ENCODE measurements at places on chromosomes 3 and 15.

GRCh38 chr3:137259701-137260100, 301.9 kb downstream of the IL20RB start:
- DNase-seq, result no peak

- no peak for DNase-seq
These were observed 55.0 kb downstream of the GLB1 start for GRCh38 chr3:33041909-33042308.

- no peak for DNase-seq
These were observed 4.6 kb upstream of the AMOTL2 start for GRCh38 chr3:134378818-134379217.

- DNase-seq, result no peak
These were observed 22.1 kb upstream of the MGLL start for GRCh38 chr3:127844326-127844942.

GRCh38 chr3:134394380-134394779, 20.1 kb upstream of the AMOTL2 start:
- DNase-seq, result no peak

GRCh38 chr3:63909431-63909830, 2.8 kb downstream of the SCAANT1 start:
- no peak for DNase-seq

DNA sequence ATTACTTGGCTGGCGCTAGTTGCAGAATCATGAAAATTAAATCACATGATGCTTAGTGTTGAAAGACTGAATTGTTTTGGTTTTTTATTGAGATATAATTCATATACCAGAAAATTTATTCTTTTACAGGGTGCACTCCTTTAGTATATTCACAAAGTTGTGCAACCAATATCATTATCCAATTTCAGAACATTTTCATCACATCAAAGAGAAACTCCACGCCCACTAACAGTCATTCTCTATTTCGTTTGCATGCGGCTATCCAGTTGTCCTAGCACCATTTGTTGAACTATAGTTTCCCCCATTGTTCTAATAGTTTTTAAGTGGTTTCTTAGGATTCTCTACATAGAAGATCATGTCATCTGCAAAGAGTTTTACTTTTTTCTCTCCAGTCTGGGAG, 3.7 kb downstream of the EHD4 start:
- no peak for DNase-seq

- no peak for DNase-seq
These were observed 901 bp upstream of the MANF start for GRCh38 chr3:51384055-51384725.

DNA sequence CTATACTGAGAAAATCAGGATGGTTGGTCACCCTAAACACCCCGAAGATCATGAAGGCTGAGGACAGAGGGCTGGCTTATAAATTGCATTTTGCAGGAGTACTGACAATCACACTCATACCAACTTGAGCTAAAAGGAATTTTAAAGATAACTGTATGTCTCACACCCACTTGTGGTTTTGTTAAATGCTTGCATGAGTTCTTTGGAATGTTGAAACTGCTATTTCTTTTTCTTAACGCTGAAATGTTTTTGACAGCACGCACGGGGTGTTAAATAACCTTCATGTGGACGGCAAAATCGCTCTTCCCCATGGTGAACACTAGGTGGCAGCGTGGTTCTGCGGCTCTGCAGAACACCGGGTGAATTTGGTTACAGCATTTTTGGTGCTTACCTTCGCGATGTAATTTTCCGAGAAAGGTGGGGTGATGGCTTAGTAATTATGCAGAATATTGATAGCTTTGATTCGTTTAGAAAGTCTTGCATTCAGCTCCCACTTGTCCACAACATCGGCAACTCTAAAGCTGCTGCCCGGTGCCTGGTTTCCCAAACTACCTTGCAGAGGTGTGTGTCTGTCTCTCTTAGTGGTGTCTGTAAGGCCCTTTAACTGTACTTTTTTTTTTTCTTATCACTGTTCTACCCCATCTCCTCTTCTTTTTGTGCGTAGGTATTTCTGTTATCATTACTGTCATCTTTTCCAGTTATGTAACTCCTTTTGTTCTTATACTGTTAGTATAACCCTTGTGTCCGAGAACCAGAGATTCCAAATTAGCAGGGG, 51.7 kb downstream of the ARNT2 start:
- no peak for DNase-seq

DNA sequence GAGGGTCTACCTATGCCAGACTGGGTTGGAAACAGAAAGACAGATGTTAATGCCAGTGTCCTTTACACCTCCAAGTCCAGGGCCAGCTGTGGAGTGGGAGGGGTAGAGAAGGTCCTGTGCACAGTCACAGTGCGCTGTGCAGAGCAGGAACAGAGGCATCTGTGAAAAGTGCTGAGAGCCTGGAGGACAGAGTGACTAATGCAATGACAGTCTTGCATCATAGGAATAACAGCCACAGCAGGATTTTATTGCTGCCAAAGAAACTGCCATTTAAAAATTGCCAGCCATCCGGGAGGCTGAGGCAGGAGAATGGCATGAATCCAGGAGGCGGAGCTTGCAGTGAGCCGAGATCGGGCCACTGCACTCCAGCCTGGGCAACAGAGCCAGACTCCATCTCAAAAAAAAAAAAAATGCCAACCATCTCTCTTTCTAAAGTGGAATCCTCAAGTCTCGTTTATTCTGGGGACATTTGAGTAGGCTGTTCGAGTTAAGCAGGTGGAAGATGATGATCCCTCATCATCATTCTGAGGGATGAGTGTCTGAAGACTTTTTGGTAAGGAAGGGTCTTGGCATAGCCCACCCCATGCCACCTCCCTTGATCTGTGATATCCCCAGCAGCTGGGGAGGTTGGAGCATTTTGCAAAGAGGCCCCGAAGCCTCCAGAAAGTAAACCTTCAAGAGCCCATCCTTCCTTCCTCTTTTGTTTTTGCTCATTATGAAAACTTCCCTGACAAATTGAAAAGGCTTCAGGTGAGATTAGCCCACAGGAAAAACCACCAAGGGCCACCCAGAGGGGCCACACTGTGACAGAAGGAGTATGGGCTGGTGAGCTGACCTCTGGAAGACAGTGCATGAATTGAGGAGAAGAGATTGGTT, 7.7 kb downstream of the CCR2 start:
- DNase-seq, result no peak

GRCh38 chr3:46850468-46850779, 12.8 kb downstream of the MYL3 start:
- no peak for DNase-seq

DNA sequence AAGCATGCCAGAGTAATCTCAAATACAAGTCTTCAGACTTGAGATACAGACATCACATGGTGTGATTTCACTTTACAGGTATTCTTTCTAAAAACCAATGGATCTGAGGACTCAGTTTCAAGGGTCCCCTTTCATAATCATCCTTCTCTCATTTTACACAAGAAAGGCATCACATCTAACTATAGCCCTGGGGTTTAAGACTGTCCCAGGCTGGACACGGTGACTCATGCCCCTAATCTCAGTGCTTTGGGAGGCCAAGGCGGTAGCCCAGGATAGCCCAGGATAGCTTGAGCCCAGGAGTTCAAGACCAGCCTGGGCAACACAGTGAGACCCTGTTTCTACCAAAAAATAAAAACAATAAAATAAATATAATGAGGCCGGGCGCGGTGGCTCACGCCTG, 36.4 kb downstream of the UBP1 start:
- DNase-seq, result no peak

DNA sequence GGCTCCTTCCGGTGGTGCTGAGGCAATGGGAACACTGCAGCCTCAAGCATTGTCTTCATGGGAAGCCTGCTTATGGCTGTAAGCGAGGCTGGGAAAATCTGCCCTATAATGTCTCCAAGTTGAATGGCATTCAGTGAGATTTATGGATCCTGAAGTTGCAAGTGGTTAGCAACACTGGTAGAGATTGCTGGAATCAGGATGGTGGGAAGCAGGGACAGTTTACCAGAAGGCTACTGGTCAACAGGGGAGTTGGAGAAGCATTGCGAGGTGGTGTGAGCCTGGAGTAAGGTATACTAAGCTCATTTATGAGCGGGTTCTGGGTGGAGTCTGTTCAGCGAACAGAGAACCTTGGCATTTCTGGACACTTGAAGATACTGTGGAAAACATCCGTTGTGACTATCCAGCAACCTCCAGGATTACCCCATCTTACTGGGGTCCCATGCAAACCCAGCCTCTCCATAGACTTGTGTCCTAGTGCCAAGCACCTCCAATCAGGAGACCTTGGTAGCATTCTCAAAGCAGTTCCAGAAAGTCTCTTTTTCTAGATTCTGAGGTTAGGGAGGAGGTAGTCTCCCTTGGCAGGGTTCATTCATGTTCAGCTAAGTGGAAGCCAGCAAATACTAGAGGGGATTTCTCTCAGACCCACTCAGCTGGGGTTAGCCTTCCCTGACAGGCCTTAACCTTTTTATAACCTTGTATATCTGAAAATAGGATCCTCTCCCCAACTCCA, 7.3 kb downstream of the RPSA start:
- DNase-seq, result no peak

DNA sequence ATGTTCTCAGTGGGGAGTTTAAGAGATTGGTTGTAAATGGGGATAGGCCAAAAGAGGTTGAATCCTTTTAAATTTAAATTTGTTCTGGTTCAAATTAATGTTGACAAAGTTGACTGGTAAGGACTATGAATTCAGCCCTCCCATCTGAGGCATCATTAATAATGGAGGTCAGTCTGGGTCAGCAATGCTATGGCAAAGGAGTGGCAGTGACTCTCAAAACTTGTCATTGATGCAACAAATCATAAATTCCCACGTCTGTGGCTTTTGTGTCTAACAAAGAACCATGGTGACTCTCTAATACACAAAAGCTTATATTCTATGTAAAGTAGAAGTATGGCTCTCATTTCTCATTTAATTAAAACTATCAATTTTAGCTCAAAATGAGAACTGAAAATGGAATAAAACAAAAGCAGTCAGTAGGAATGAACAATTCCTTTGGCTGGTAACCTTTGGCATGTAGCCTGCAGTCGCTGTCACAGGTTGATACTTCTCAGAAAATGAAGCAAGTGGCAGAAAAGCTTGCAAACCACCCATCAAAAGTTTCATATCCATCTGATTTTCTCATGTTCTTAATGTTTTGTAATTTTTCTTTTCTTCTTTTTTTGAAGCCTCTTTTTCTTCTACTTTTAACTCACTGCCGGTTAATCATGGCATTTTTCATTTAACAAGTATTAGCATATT, 12.2 kb upstream of the ZBED2 start:
- DNase-seq, result no peak

- no peak for DNase-seq
These were observed 8.2 kb downstream of the PCSK6 start for GRCh38 chr15:101481381-101481705.

- DNase-seq, result no peak
These were observed 10.6 kb downstream of the RPS27L start for GRCh38 chr15:63146684-63147083.

All from NCI-H1092 (cell line).